ENCODE measurements at places on chromosomes 3 and 15.

GRCh38 chr3:174949523-174949922 lies 90.4 kb downstream of the NAALADL2 start:
- no peaks in the 10 kb centered on the region for H3K36me3 ChIP-seq
- no peaks in the 10 kb centered on the region for H3K27me3 ChIP-seq
- peaks cover 16% of the 10 kb centered on the region for H3K4me1 ChIP-seq
- H3K27ac ChIP-seq, result no peak overlapping the region
- H3K4me3 ChIP-seq, result no peak overlapping the region

GRCh38 chr3:10700821-10701220 lies 115.2 kb upstream of the SLC6A11 start:
- H3K4me1 ChIP-seq, result no peaks in the 10 kb centered on the region
- DNase-seq, result no peak
- H3K36me3 ChIP-seq, result no peaks in the 10 kb centered on the region
- H3K27me3 ChIP-seq, result peaks cover 42% of the 10 kb centered on the region
- no peak overlapping the region for H3K4me3 ChIP-seq

DNA sequence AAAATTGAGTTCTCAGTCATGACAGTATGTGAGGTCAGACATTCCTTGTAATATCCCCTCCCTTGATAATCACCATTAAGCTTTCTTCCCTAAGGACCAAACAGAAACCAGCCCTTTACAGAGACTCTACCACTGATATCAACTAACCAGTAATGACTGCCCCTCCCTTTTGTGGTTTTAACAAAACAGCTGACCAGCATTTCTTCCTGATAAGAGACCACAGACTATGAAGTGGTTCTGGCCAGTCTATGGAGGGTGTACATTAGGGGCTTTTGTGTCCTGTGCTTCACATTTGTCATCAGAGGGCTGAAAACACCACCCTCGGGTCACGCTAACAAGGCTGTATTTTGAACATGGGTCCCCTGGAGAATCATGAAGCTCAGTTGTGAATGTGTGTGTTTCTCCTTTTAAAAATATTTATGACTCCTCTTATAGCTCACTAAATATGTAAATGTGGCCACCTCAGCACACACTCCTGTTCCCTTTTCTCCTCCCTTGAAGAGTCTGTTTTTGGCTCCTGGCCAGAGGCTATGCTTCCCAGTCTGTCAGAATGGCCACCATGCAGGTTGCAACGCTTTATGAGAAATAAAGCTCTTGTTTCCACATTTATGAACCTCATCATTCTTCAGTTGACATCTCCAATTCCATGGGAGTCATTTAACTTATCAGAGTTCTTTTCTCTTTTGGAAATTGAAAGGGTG lies 239.3 kb downstream of the CPNE4 start:
- no peak overlapping the region for H3K4me3 ChIP-seq
- DNase-seq, result no peak
- no peaks in the 10 kb centered on the region for H3K4me1 ChIP-seq
- no peaks in the 10 kb centered on the region for H3K36me3 ChIP-seq

DNA sequence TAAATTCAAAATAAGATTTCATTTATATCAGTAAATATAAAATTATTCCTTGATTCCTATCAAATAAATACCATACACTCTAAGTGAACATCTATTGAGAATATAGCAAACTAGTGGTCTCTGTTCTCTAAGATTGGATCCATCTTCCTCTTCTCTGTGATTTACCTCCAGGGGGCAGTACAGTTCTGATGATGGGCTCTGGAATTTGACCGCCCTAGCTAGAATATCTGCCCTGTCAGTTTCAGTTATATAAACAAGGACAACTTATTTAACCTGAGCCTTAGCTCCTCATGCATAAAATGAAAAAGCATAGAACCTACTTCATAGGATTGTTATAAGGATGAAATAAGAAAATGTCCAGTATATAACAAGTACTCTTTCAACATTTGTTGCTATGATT lies 171.1 kb upstream of the CCDC54 start:
- H3K27ac ChIP-seq, result no peak overlapping the region
- H3K36me3 ChIP-seq, result no peaks in the 10 kb centered on the region
- DNase-seq, result no peak
- peaks cover 6% of the 10 kb centered on the region for H3K4me1 ChIP-seq
- H3K27me3 ChIP-seq, result no peaks in the 10 kb centered on the region

GRCh38 chr15:38086611-38087010 lies 152.2 kb downstream of the TMCO5A start:
- H3K36me3 ChIP-seq, result no peaks in the 10 kb centered on the region
- DNase-seq, result no peak
- H3K27ac ChIP-seq, result peak overlapping the region; percentile 7
- no peaks in the 10 kb centered on the region for H3K4me1 ChIP-seq

DNA sequence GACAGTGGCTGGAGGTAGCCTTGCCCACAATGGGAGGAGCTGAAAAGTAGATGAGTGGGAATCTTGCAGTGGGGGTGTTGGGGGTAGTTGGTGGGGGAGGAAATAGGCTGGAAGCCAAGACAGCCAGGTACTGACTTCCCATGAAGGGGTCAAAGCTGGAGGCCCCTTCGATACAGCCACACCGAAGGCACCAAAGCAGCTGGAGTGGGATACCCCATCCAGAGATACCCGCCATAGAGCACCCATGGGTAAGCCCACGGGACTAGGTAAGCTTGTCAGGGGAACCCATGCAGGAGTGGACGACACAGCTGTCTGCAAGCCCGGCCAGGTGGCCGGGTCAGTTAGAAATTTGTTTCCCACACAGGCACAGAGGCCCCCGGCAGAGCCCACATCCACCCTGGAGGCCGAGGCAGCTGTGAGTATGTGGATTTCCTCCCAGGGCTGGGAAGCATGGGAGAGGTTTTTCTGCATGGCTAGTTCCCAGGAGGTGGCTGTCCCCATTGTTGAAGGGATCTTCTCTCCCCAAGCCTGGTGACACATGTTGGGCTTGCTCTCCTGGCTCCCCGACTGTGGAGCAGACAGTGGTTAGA lies 28.6 kb downstream of the PRR23E start:
- H3K4me3 ChIP-seq, result no peak overlapping the region
- no peak for DNase-seq
- peaks cover 38% of the 10 kb centered on the region for H3K27me3 ChIP-seq
- H3K36me3 ChIP-seq, result no peaks in the 10 kb centered on the region

DNA sequence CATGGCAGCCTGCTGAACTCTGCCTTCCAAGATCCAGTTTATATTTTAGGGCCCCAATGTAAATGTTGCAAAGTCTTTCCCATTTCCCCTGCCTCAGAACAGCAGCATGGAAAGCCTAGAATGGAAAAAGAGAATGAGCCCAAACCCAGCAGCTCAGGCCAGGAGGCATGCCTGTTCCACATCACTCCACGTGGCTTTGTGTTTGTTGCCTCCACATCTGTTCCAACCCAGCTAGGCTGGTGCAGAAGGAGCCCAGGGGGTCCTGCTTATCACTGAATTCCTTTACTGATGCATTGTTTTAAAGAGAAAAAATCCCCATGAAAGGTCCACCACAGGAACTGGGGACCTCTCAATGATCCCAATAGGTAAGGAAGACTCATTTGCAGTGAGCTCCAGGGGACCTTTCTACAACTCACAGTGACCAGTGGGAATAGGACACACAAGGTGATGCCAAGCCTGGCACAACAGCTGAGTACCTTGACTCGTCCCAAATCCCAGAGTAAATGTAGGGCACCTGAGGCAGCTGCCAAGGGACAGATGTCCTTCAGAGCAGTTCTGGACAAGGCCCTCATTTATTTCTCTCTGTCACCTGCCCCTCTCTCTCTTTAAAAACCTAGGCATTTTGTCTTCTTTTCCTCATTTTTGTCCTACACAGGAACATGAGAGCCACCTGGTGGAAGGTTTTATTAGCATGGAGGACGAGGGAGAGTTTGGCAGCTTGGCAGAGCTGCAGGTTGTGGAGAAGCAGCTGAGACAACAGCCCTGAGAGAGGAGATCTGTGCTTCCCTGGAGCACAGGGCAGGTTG lies 41.7 kb upstream of the ADAMTS17 start:
- H3K36me3 ChIP-seq, result no peaks in the 10 kb centered on the region
- no peak overlapping the region for H3K27ac ChIP-seq
- DNase-seq, result peak; percentile 19
- H3K27me3 ChIP-seq, result no peaks in the 10 kb centered on the region
- H3K4me1 ChIP-seq, result no peaks in the 10 kb centered on the region

GRCh38 chr3:66851894-66852613 lies 146.1 kb upstream of the KBTBD8 start:
- no peaks in the 10 kb centered on the region for H3K27me3 ChIP-seq
- no peak overlapping the region for H3K27ac ChIP-seq
- no peak for DNase-seq
- no peak overlapping the region for H3K4me3 ChIP-seq
- no peaks in the 10 kb centered on the region for H3K4me1 ChIP-seq

DNA sequence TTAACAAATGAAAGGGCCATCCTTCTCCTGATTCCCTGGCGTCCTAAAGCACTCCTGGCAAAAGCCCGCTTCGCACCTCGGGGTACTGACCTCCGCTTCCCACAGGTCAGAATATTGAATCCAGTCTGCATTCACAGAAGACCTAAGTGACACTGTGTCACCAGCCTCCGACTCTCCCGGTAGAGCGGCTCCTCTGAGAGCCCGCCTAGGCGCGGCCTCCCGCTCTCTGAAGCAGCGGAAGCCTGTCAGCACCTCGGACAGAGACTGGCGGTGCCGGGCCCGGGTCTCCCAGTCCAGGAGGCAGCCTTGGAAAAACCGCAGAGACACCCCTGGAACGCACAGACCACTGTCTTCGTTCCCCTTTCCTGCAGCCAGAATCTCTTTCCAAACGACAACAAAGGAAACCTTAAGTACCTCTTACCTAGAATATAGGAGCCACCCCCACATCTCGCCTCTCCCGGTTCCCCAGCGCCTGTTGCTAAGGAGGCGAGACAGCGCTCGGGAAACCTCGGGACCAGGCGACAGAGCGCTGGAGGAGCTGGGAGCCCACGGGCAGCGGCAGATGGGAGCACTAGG lies 1.2 kb downstream of the GABRB3 start:
- no peak overlapping the region for H3K4me3 ChIP-seq
- DNase-seq, result no peak
- no peaks in the 10 kb centered on the region for H3K36me3 ChIP-seq
- H3K27ac ChIP-seq, result no peak overlapping the region
- peaks cover 67% of the 10 kb centered on the region for H3K27me3 ChIP-seq
